ENCODE measurements at places on chromosomes 4 and X. TPM values are rescaled to one million over a fixed set of nuclear protein-coding genes. Genes with fewer than 3 reads are reported as not detected.

- DNase-seq, result no peak
These were observed 644.1 kb upstream of the AGA start for GRCh38 chr4:178086320-178086719.

DNA sequence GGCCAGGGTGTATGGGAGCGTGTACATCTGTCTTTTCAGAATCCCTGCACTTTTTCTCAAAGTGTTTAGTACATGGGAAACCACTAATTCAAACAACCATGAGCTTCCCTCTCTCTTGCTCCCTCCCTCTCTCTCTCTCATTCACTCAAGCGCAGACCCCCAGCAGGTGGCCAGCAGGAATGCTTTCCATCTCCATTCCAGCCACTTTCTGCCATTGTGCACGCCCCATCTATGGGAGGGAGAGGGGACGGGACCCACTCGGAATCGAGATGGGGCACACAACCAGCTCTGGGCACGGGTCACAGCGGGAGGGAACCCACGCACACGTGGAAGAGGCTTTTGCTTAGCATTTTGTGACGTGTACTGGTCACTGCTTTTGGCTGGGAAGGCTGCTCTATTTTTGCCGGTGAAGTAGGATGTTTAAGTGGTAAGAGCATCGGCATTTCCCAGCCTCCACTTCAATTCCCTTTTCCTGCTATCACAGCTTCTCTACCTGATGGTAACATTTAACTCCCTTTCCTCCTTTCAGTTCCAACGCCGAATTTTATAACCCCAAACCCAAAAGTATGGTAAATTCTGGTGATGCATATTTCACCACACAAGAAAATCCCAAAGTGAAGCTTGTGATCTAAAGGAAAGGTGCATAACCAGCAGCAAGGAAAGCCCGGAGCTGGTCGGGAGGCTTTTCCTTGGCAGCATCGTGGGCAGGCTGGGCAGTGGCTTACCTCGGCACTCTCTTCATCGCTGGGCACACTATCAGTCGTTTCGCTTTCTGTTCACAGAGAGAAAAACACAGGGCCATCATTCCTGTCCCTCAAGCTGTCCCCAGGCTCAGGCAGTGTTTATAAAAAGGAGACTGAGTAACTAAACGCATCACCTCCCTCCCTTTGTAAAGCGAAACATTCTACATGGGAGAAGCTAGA lies 84.1 kb downstream of the IRF2 start:
- DNase-seq, result no peak

GRCh38 chr4:74823194-74823593 lies 28.9 kb upstream of the BTC start:
- DNase-seq, result no peak

DNA sequence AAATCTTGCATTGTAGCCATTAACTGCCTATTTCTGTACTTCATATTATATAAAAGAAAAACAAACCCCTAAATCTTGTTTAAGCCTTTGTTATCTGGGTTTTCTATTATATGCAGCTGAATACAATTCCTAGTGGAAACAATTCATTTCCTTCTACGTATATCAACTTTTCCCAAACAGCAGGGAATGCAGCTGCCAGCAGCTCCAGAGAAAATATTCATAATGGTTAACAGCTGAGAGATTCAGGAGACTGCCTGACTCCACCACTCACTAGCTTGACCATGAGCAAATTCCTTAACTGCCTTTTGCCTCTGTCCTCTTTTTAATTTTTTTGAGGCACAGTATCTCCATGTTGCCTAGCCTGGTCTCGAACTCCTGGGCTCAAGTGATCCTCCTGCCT lies 146.2 kb downstream of the SPATA18 start:
- no peak for DNase-seq

DNA sequence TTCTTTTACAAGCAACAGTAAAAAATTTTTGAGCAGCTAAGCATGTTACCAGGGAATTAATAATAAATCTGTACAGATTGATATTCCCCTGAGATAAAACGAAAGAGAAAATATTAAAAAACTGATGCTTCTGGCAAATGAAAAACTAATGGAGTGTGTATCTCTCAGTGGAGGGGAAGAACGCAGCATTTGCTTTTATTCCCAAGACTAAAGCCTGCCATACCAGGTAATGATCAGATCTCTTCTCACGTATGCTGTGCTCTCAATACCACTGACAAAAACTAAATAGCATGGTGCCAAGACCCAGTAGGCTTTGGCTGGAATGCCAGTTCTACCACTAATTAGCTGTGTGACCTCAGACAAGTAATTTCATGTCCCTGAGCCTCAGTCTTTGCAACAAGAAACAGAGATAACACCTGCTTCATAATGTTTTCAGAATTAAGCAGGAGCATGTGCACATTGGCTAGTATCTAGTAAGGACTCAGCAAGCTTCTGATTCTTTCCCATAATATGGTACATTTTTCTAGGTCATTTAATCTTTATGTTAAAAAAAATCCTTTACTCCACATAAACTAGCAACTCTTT lies 179.6 kb downstream of the CENPC start:
- no peak for DNase-seq

Gene UGT8
- total RNA-seq, result 0.11 TPM

DNA sequence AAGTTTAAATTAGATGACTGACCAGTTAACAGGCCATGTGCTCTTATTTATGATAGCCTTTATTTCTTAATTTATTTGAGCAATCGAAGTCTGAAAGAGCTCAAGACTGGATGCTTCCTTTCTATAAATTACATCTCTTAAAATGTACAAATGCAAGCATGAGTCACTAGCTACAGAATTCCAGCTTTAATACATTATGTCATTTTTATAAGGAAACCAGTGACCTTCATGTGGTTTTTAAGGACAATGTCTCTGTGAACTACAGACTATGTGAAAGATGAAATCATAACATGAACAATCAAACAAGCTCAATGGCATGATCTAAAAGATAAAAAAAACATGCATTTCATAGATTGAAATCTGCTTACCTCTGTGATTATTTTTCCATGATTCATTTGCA lies 15.4 kb downstream of the HTR2C start:
- DNase-seq, result no peak

GRCh38 chr4:38574559-38575333 lies 89.3 kb upstream of the KLF3 start:
- DNase-seq, result no peak

GRCh38 chrX:133970076-133970475 lies 15.3 kb downstream of the GPC3 start:
- no peak for DNase-seq

Gene CENPE
- total RNA-seq, result 2.7 TPM

DNA sequence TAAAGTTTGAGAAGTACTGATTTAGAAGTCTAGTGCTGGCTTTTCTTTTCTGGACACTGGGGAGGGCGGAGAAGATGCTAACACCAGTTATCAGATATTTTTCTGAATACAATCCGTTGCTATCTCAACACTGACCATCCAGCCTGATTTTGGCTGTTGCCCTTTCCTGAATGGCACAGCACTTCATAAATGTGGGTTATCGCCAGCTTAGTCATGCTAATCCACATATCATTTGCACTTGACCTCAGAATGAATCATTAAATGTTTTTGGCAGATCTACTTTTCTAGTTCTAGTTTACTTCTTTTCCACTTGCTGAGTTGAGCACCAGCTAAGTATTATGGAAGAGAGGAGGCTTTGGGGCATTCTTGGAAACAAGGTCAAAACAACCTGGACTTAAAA lies 60.8 kb upstream of the ESX1 start:
- DNase-seq, result no peak

GRCh38 chrX:45845142-45845541 lies 644.5 kb upstream of the DIPK2B start:
- no peak for DNase-seq

Gene CTAG1B
- not detected for total RNA-seq

Gene PNMA6F
- total RNA-seq, result not detected

DNA sequence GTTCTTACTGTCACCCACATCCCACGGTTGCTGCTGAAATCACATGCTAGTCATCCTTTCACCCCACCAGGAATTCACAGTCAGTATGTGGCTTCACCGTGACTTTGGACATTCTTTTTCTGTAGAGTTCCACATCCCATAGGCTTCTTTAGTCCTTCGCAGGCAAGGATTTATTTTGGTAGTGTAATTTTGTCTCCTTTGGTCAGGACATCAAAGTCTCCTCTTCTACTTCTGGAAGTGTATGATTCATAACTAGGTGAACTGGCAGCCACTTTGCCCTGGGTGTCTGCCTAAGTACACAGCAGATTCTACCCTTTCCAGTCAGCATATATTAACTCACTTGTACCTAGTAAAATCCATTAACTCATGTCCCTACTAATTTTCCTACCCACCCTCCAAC lies 38.3 kb upstream of the MMAA start:
- DNase-seq, result no peak

Gene MID1
- 0.19 TPM for total RNA-seq

Gene LRBA
- 52.6 TPM for total RNA-seq

DNA sequence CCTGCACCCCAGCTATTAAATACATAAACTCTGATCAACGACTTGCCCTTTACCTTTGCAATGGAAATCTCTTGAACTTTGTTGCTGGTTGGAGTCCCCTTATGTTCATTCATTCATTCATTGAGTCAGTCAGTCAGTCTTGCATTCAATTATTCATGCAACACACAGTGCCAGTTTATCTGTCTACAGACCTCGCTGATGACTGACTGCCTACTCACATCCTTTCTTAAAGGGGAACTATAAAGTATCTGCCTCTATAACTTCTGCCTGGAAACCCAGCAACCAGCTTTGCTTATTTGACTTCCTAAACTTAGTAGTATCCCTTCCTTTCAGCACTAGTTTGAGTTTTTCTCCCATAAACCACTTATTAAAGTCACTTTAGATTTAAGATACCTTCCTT lies 620.8 kb upstream of the ADGRL3 start:
- no peak for DNase-seq

- DNase-seq, result no peak
These were observed 246.0 kb upstream of the ARSJ start for GRCh38 chr4:114225436-114225835.

Gene SCD5
- total RNA-seq, result 0.25 TPM

DNA sequence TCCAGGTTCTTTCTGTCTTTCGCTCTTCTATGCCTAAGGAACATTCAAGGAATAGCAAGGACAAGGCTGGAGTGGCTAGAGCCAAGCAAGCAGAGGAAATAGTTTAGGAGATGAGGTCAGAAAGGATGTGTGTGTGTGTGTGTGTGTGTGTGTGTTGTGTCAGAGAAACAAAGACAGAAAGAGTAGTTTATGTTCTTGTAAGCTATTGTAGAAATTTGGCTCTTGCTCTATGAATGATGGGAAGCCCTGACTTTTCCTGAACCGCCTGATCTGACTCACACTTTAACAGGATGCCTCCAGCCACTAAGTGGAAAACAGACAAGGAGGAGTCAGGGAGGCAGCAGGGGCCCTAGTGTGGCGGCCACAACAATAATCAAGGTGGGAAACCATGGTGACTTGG lies 39.7 kb downstream of the LGI2 start:
- DNase-seq, result no peak

Gene MMRN1
- 0.22 TPM for total RNA-seq

- peak; percentile 16 for DNase-seq
These were observed 536 bp downstream of the SH3BGRL start for GRCh38 chrX:81202456-81202819.

DNA sequence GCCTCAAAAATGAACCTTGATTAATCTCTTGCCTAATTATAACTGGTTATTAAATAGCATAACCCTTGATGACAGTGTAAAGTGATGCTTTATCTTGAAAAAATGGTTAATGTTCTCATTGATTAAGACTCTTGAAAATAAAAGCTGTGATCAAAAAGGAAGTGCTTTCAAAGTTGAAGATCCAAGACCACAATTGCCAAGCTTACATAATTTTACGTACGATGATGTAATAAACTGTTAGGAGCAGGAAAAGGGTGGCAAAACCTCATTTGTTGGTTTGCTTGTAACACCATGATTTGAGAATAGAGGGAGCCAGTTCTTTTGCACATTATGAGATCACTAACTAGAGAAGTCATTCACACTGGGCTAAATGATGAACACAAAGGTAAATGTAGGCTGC lies 322.2 kb downstream of the ADGRL3 start:
- no peak for DNase-seq

Gene KCND1
- total RNA-seq, result 2.7 TPM

- no peak for DNase-seq
These were observed 91.2 kb downstream of the LRP2BP start for GRCh38 chr4:185304541-185304940.

DNA sequence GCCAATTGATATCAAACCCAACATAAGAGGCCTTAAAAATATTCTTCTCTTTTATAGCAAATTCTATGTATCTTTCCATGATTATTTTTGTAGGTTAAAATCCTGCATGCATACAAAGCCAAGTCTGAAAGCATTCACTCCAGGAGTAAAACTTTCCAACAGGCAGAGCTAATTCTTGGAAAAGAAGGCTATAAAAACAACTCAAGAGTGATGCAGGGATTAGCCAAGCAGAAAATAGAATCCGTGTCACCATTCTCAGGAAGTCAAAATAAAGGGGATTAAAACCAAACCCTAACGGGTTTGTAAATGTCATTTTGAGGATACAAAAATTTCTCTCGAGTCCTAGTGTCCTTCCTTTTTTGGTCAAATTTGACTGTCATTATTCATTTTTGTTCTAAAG lies 412.4 kb downstream of the DMD start:
- DNase-seq, result no peak

GRCh38 chr4:68272380-68272779 lies 26.9 kb upstream of the TMPRSS11B start:
- no peak for DNase-seq

Gene CA5B
- 60.8 TPM for total RNA-seq

GRCh38 chrX:111567542-111568255 lies 56.3 kb downstream of the SERTM2 start:
- DNase-seq, result no peak

Gene TMEM144
- 0.45 TPM for total RNA-seq

DNA sequence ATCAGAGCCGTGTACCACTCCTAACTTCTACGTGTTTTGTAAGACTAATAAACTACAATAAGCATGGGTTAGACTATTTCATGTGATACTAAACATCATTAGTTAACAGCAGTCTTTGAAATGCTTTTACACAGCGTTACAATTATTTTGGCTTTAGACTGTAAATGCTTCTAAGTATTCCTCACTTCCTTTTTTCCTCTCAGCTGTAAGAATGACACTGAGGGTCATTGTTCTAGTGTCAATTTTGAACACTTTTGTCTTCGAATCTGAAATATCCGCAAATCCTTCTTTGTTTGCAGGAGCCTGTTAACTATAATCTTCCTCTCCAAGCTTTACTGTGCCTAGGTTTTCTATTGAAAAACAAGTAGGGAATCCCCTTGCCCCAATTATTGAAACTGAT lies 1.5 kb downstream of the ABCE1 start:
- no peak for DNase-seq

Gene TEC
- total RNA-seq, result 2.8 TPM
